HepG2 (cell line): ENCODE measurements at places on chromosomes 3 and 15. TPM values are rescaled to one million over a fixed set of nuclear protein-coding genes. Genes with fewer than 3 reads are reported as not detected.

Gene SCG5
- total RNA-seq: 2.4 and 3.5 TPM in 2 replicates

Gene SLC6A20
- total RNA-seq: not detected in 2 replicates

Gene CHRNA7
- 1.3 and 1.4 TPM in 2 replicates for total RNA-seq

Gene AHSG
- 916 and 2,043 TPM in 2 replicates for total RNA-seq

Gene IL17RC
- 10.7 and 20.7 TPM in 2 replicates for total RNA-seq

Gene CCDC54
- total RNA-seq: not detected in 2 replicates

Gene CCK
- not detected in 2 replicates for total RNA-seq

Gene KLHL40
- not detected in 2 replicates for total RNA-seq

Gene ABHD17C
- total RNA-seq: 2.9 and 4.7 TPM in 2 replicates

Gene ARHGAP31
- not detected in 2 replicates for total RNA-seq

Gene CISH
- total RNA-seq: 0.73 and 0.91 TPM in 2 replicates

Gene C3orf20
- 0.04 TPM in 1 of 2 replicates, not detected in the other for total RNA-seq

Gene DNAH12
- total RNA-seq: 0.04 and 0.11 TPM in 2 replicates

Gene MAP6D1
- total RNA-seq: 0.62 TPM in 1 of 2 replicates, not detected in the other

Gene KAT2B
- 0.97 and 1.00 TPM in 2 replicates for total RNA-seq

Gene FMN1
- total RNA-seq: 0.60 and 0.81 TPM in 2 replicates

Gene PLD1
- total RNA-seq: 27.1 and 33.6 TPM in 2 replicates
